ENCODE measurements at places on chromosomes 3 and 15.

DNA sequence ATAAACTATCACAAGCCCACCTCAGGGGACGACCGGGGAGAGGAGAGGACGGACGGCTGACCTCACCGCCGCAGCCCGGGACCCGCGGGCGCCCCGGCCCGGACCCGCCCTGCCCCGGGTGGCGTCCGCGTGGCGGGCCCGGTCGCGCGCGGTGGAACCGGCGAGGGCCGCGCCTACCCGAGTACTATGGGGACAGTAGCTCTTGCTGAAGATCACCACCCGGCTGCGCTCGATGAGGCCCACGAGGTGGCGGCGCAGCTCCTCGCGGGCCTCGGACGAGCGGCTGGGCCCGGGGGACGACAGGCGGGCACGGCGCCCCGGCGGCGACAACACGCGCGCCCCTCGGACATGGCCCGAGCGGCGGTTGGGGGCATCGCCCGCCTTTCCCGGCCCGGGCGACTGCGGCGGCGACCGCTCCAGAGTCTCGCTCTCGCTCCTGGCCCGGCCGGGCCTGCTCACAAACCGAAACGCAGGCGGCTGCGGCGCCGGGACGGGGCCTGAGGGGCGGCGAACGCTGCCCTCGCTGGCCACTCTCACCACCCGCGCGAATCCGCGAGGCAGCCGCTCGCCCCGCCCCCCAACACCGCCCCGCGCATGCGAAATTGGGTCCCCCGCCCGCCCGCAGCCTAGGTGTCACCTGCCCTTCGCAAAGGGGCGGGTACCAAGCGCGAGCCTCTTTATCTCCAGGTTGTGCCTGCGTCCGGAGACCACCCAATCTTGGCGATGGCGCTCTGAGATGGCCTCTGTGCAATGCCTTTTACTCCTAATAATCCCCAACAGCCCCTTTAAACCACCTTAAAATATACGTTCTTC is at the start of gene TXNRD3:
Gene TXNRD3 (minus strand): TSS at position 554 of the 813 bp plus-strand sequence.
- DNase-seq, result peak; percentile 32

GRCh38 chr15:44883199-44883877 is 73.1 kb upstream of the TERB2 start:
- peak; percentile 65 for DNase-seq

- DNase-seq, result peak; percentile 18
Observed at GRCh38 chr3:59580499-59580898, 530.7 kb upstream of the CFAP20DC start.

DNA sequence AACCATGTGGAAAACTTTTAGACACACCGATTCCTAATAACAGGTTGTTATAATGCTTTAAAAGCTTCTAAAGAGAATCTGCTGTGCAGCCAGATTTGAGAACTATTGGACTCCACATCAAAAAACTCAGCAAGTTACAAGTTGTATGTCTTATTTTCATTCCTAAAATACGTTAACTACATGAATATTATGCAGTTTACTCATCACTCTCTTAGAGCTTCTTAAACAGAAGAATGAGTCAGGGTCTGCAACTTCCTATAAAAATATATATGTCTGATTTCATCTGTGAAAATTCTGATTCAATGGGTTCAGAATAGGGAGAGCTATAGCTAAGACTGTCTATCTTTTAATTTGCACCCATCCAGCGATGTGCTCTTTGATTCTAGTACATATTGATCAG is 244.2 kb upstream of the EPHA3 start:
- no peak for DNase-seq

GRCh38 chr3:71893702-71894479 is 108.9 kb upstream of the PROK2 start:
- no peak for DNase-seq

DNA sequence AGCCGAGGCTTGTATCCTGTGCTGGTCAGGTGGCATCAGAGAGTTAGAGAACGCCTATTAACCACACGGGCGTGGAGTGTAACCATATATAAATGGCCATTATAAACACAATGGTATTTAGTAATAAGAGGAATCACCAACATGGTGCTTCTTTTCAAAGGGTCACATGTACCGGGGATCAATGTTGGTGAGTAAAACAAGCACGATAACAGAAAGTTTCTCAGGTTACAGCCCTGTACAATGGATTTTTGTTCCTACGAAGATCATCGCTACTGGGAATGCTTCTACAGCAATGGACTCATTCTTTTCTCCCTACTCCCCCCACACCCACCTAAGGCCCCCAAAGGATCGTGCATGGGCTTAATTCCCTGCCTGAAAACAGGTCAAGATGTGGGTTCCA is 42.5 kb downstream of the MEIS2 start:
- DNase-seq, result no peak

DNA sequence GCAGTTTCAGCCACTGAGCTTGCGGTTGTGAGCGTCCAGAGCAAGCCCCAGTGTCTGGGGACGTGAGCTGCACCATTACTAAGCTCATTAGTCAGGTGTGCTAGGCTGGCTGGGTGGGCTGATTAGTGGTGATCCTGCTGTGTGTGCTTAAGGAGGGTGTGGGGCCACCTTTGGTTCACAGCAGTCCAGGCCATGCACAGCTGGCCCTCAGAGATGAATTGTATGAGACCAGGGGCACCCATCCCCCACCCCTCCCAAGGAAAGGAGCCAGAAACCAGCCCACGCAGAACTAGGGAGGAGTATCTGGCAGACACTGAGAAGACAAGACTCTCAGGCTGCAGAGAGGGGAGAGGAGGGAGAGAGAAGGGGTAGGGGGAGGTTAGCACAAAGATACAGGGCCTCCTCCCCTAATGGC is 3.8 kb downstream of the TYRO3 start:
- no peak for DNase-seq

DNA sequence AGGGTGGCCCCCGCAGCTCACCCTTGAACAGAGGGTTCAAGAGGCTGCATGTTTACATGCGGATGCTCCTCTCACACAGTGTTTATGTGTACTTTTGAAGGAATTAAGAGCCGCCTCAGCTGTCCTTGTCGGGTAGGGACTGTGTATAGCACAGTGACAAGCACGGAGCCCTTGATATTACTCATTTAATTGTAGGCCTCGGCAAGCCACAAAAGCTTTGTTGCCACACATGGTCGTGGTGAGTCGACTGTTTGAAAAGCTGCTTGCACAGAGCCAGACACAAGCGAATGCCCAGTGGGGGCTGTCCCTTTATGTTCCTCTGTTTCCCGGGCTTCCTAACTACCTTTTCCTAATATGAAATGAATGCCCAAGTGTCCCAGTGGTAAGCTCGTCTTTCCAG is 4.5 kb downstream of the ESYT3 start:
- DNase-seq, result no peak

GRCh38 chr3:117322866-117323265 is 613.3 kb downstream of the TUSC7 start:
- peak; percentile 10 for DNase-seq

Data from GM12865 (cell line).